Retina (tissue), 1 donor: ENCODE measurements at places on chromosomes 13 and 19.

DNA sequence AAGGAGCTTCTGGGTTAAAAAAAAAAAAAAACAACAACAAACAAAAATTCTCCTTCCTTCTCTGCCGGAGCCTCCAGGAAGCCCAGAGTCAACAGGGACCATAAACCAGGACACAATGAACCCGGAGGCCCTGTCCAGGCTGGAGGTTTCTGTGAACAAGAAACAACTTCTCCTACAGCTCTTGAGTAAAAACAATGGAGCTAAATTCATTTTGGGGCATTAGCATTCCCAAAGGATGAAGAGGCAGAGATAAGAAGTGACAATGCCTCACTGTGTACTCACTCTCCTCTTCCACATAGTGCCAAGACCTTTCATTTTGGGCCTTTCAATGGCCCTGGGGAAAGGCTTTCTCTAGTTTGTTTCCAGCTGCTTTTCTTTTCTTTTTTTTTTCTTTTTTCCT, 9.0 kb downstream of the RHPN2 start:
- DNase-seq: no peak

DNA sequence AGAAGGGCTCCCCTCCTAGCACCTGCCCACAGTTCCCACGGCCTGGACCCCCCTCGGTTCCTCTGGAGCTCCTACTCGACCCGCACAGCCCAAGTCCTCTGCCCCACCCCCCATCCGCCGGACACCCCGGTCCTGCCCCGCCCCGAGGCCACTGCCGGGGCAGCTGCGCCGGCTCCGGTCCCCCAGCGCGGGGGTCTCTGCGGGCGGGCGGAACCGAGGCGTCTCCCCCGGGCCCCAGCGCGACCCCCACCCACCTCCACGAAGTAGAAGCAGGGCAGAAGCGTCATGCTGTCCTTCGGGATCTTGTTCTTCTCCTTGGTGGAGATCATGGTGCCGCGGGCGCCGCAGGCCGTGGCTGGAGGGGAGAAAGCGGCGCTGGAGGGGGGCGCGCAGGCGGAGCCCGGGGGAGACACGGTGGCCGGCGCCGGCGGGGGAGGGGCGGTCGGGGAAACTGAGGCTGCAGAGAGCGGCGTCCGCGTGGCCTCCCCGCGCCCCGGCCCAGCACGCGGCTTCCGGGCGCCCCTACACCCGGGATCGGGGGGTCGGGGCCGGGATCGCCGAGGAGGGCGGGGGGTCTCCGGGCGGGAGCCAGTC, 427 bp downstream of the PLPPR3 start:
- DNase-seq: no peak

- DNase-seq: no peak
These were observed 157.6 kb downstream of the FOXO1 start for GRCh38 chr13:40508767-40509342.

DNA sequence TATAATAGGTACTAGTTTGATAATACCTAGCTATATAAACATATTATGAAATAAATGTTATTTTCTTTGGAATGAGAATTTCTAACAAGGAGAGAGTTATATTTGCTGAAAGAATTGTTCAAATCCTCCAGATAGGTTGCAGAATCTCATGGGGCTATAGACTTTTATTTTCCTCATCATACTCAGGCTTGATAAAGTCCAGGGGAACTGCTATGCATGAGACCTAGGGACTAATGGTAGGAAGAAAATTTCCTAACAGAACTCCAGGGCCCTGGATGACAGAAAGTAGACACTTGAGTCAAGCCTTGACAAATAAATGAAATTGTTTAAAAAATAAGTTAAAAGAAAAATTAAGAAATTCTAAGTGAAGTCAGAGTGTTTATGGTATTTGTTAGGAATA, 138.5 kb upstream of the DACH1 start:
- DNase-seq: no peak

DNA sequence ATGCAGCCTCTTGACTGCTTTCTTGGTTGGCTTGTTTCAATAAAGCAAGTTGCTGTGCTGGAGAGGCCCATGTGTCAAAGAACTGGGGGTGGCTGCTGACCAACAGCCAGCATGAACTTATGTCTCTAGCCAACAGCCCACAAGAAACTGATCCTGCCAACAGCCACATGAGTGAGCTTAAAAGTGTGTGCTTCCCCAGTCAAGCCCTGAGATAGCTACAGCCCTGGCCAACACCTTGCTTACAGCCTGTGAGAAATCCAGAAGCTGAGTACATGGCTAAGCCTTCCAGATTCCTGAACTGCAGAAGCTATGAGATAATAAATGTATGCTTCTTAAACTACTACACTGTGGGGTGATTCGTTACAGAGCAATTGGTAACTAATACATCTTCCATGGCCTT, 38.9 kb upstream of the IPO5 start:
- no peak for DNase-seq

DNA sequence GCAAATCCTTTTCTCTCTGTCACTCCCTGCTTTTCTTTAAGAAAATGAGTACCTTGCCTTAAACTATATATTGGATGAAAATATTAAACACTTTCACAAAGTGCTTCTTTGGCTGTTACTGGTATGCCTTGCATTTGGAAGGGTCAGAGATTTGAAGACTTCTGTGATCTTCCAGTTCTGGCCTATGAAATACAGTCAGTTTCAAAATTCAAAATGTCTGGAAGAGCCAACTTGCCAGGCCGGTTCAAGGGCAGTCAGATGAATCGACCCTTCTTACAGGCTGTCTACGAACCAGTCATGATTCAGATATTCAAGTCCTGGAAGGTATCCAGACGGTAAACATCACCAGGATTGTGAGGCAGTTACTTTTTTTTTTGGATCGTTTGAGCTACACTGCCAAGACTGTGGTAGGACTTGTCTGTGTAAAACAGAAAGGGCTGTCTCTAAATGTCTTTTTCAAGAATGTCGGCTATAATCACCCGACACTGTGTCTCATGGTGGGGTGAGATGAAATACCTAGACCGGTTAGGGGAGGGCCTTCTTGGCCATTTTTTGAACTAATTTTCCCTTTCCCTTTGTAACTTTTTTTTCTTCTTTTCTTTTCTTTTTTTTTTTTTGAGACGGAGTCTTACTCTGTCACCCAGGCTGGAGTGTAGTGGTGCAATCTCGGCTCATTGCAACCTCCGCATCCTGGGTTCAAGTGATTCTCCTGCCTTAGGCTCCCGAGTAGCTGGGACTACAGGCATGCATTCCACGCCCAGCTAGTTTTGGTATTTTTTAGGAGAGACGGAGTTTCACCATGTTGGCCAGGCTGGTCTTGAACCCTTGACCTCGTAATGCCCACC, 11.2 kb downstream of the ACTN4 start:
- no peak for DNase-seq

DNA sequence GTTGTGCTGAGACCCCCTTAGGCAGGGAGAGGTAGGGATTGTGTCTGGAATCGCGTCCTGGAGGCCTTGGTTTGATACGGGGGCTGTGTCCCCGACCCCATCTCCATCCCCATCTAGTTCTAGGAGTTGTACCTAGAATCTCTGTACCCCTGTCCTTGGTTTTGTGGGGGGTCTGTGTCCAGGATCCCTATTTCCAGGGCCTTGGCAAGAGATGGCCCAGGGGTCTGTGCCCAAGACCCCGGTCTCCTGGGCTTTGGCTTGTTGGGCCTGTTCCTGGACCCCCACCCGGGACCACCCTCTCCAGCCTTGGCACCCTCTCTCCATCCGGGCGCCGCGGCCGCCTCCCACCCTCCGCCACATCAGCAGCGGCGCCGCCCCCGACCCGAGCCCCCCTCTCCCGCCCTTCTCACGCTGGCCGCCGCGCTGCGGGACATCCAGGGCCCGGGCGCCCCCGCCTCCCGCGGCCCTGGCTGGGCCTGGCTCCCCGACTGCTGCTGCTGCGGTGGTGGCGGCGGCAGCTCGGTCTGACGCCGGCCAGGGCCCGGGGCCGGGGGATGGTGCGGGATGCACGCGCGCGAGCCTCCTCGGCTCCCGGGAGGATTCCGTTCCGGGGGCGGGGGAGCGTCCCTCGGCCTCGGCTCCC, at the start of gene NUMBL:
Gene NUMBL, minus strand, starts transcription at position 602 of the 643 bp plus-strand sequence. Its CDS starts 168 bp downstream, at position 434.
- peak; percentile 51 for DNase-seq
